ENCODE measurements at places on chromosomes 1 and 21.

DNA sequence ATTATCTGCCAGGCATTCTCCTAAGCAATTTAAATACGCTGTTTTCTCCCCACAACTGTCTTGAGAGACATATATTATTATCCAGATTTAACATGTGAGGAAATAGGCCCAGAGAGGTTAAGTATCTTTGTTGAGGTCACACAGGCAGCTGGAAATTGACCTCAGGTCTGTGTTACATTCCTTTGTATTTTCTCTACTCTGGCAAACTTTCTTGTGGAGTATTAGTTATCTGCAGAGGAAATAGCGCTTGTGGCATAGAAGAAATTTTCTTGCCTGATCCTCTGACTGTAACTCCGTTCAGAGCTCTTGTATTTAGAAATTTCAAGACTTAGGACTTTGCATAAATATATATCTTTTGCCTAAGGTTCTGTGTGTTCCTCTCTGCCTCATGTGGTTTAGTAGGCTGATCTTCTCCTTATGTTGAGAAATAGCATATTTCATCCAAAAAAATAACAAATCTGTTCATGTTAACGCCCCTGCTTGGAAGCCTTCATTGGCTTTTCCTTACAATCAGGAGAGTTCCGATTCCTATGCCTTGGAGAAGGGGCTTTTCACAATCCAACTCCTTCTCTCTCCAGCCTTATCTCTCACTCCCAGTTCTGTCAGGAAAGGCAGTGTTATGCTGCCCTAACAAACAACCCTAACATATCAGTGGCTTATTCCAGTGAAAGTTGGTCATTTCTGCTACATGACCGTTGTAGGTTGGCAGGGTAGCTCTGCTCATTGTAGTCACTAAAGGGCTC lies 2.5 kb upstream of the JUN start:
- no peak for DNase-seq

DNA sequence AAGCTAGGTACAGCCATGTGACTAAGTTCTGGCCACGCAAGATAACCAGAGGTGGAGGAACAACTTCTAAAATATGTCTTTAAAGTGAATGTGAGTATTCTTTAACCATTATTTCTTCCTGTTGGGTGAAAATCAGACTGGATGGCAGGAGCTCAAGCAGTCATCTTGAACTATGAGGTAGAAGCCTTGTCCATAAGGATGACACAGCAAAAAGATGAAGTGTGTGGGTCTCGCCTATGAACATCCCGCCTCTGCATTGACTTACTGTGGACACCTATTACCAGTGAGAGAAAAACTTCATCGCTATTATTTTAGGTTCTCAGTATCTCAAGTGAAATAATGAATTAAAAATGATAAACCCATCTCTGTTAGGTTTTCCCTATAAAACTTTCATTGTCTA lies 365.3 kb downstream of the USH2A start:
- DNase-seq: no peak

GRCh38 chr1:77373702-77374101 lies 91.9 kb downstream of the AK5 start:
- no peak for DNase-seq

DNA sequence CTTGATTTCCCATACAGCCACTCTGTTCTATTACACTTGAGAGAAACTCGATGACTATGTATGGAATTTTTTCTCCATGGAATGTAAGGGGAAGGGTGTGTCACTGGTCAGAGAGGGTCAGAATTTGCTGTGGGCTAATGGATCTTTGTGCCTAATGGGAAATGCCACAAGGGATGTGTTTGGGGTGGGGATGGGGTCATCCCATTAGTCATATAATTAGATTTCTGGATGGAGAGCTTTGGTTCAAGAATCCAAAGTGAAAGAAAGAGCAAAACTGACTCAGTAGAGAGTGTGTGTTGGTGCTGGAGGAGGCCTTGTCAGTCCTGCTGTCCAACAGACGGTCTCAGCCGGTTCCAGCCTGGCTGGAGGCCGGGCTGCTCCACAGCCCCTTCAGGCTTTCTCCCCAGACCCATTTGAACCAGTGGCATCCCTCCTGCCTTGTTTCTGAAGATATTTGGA lies 86.4 kb downstream of the LAMC2 start:
- no peak for DNase-seq

GRCh38 chr1:12457771-12458170 lies 160.2 kb downstream of the DHRS3 start:
- no peak for DNase-seq

- no peak for DNase-seq
Observed at GRCh38 chr1:36212782-36213181, 11.5 kb upstream of the THRAP3 start.

- DNase-seq: peak; percentile 67
Observed at GRCh38 chr1:157369808-157370521, 182.3 kb downstream of the FCRL5 start.

DNA sequence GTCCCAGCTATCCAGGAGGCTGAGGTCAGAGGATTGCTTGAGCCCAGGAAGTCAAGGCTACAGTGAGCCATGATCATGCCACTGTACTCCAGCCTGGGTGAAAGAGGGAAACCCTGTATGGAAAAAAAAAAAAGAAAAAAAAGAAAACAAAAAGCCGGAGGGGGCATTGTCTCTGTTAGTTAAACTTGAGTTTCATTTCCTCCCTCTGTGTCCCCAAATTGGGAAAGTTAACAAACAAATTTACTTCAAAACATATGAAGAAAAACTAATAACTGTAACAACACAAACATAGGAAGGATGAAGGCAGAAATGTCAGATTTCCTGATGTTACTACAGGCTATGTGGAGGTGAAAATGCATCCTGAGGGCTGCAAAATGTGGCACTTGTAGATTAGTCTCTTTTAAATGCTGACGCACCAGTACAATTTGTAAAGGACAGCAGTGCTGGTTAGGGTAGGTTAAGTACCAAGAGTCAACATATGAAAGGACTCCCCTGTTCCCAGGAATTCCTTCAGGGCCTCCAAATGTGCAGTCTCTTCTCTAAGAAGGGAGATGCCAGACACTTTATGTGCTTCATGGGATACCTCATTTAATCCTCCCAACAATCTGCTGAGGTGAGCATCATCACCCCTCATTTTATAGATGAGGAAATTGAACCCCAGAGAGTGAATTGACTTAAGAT lies 52.9 kb downstream of the DEGS1 start:
- no peak for DNase-seq

- no peak for DNase-seq
Observed at GRCh38 chr1:53477651-53478501, 18.7 kb downstream of the DMRTB1 start.

- no peak for DNase-seq
Observed at GRCh38 chr1:224390517-224390916, 33.8 kb downstream of the CNIH4 start.

DNA sequence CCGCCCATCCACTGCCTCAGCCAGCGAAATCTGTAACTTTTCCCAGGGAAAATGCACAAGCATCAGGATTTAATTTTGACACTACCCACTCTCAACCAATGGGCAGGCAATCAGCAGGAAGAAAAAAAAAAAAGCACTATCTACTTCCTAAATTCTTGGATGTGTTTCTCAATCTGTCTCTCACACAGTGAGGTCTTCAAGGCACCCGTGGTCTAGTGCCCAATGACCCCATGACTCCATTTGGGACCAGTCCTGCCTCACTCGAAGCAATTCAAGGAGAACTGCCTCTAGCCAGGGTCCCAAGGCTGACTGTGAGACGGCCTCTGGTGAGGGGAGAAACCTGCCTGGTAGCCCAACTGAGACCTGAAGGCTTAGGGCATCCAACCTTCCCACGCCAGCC lies 35.9 kb downstream of the CSF1 start:
- DNase-seq: no peak

- no peak for DNase-seq
Observed at GRCh38 chr1:85282424-85282823, 6.0 kb upstream of the BCL10 start.

- DNase-seq: peak; percentile 25
Observed at GRCh38 chr1:160104486-160104885, 6.1 kb upstream of the IGSF8 start.

GRCh38 chr1:1982379-1983232 lies 21.0 kb downstream of the CFAP74 start:
- no peak for DNase-seq

- DNase-seq: no peak
Observed at GRCh38 chr1:186875896-186876835, 47.4 kb downstream of the PLA2G4A start.

- peak; percentile 2 for DNase-seq
Observed at GRCh38 chr1:35264871-35265270, 3.6 kb upstream of the ZMYM4 start.

DNA sequence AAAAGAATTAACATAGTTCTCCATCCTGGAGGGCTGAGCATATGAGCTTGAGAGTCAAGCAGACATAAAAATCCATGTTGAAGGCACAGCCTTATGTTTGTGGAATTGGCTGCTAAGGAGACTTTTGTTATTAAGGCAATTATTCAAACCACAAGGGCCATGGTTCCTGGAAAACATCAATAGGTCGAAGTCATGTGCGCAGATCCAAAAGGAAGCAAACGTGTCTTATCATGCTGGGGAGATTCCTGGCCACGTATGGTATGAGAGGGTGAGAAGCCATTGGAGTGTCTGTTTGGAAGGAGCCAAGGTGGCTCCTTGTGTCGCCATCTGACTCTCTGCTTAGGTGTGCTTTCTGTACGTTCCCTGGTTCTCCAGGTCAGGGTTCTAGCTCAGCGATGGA lies 61.8 kb upstream of the COA6 start:
- DNase-seq: no peak

DNA sequence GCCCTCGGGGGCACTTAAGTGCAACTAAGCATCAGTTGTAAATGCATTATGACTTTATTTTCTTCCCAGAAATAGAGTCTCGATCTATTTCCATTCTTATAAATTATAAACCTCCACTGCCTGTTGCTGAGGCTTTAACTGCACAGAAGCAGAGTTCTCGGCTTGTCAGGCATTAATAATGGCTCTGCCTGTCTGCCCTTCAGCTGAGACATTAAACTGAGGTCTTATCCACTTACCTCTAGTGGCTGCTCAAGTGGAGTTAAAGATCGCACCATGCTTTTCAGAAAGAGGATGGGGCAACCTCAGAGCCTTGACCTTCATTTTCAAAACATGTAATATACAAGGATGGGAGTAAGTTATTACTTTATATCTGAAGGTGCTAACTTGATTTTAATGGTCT lies 597.6 kb upstream of the PRMT6 start:
- no peak for DNase-seq

DNA sequence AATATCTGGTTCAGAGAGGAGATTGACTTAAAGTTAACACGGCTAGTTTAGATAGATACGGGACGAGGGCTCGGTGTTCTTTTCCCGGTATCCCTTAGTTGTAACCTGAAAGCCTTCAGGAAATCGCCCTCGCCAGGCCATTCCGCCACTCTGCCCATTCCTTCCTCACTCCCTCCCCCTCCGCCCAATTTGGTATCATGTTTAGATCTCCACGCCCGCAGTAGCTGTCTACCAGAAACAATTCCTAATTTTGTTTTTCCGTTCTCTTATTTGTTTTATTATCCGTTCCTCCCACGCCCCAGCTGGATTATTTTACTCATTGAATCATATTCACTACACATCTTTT lies 685 bp upstream of the VAMP4 start:
- DNase-seq: peak; percentile 66

DNA sequence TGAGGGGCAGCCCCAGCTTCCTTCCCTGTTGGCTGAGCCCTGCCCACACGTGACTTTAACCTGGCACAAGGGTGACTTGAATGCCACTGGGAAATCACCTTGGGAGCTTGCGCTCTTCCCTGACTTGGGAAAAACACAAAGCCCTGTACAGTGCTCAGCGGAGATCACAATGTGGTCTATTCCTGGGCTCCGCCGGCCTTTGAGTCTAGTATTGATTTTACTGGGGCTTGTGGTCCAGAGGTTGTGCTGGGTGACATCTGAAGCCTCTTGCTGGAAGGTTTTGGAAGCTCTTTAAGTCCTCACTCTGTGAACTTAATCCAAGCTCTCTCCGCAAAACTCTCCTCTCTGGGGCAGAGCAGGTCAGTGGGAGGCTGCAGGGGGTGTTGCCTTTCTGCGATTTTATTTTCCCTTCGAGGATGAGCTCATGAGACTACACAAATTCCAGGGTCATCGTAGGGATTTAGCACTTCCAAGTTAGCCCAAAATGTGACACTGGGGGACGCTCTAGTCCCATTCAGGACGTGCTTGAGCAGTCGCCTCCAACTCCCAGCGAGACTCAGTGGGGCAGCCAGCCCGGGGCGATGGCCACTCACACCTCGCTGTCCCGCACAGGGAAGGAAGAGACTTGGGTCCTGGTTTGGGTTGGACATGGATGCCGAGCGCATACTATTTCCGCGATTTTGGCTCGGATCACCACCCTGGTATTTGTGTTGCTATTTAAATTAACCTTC lies 291.9 kb upstream of the AJAP1 start:
- DNase-seq: no peak

DNA sequence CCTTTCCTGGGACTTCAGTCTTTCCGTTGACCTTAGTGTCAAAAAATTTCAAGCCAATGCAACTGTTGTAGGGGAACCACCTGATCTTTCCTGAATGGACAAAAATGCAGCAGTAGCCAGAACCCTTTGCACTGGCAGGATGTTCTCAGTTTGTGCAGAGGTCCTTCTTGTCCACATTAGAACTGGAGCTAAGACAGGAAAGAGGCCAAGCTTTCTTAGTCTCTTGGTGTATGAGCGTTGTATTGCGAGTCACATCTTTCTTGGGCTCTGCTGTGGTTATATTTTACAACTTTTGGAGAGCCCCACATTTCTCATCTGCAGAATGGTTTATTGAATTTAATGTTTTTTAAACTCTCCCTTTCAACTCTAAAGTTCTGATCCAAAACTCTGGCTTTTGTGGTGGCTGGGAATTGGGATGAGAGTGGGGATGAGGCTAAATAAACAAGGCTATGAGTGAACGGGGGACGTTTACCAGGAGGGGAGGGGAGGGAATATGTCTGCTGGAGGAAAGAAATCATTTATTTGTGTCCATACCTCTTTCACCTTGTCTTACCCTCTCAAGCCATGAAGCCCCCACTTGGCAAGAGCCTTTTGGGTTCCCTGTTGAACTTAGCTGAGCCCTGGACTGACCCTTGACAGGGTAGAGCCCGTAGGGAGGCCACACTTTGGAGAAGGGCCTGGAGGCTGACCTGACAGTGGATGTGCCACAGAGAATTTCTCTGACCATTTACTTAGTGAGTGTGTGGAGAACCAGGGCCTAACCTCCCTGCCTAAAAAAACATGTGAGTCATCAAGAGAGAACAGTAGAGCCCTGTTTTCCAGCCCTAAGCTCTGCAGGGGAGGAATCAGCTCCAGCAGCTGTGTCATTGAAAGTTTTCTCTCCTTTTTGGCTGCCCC lies 586 bp downstream of the CHI3L2 start:
- DNase-seq: peak; percentile 50

GRCh38 chr1:21005466-21006239 lies 171.0 kb downstream of the EIF4G3 start:
- no peak for DNase-seq

Measured in midbrain (tissue), 1 donor.